ENCODE measurements at places on chromosomes 2 and 18.
A peak's percentile ranks its signal among the peaks of the same experiment; 100 is the strongest.

- no peak for DNase-seq
Observed at GRCh38 chr2:108490506-108491122, 41.6 kb downstream of the GCC2 start.

DNA sequence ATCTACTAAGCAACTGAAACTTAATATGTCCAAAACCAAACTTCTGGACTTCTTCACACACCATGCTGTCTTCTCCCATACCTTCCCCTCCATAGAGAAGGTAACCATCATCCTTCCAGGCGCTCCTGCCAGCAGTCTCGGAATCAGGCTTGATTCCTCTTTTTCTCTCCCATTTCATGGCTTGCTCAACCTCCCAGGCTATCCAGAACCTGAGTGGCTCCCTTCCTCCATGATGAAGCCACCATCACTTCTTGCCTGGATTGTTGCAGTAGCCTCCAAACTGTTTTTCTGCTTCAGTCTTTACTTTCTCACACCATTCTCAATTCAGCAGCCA is 40.1 kb upstream of the NDUFV2 start:
- no peak for DNase-seq

DNA sequence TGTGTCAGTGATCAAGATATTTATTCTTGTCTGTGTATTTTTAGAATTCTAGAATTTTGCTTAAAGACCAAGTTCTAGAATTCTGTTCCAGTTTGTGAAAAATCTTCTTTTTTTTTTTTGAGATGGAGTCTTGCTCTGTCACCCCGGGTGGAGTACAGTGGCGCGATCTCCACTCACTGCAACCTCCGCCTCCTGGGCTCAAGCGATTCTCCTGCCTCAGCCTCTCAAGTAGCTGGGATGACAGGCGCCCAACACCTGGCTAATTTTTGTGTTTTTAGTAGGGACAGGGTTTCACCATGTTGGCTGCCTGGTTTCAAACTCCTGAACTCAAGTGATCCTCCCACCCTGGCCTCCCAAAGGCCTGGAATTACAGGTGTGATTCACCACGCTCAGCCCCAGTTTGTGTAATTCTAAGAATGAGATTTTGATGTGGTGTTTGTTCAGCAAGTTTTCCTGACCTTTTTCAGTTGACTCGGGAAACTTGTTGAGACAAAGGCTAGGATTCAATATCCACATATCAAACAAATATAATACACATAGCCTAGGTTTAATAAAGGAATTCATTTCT is 3.6 kb downstream of the EIF5B start:
- no peak for DNase-seq

- DNase-seq, result peak; percentile 72
Observed at GRCh38 chr18:3447895-3448837, 1.8 kb upstream of the TGIF1 start.

DNA sequence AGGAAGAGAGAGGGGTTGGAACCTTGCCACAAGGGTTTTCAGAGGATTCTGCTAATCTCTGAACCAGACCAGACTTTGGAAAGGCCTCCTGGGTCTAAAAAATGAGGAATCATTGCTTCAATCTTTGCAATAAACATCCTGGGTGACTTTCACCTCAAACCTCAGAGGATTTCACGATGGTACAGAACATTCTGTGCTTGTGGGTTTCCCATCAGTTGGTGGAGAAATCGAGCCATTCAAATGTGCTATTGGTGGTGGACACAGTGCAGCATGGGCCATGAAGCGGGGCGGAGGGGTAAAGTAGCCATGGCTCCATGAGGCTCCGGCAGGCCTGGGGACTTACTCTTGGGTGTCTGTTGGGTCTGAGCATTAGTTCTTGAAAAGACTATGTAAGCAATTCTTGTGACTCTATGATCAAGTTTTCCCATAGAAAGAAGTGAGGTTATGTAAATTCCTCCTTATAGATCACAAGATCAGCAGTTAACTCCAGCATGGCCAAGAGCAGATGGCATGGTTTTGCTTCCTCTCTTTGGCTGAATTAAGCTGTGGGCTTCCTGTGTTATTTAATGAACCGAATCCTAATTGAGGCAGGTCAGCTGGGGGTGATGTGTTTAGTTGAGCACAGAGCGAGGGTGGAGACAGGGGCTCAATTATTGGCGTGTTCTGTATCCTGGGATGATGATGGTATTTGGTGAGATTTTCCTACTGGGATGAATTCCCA is 1.9 kb upstream of the IL1R2 start:
- no peak for DNase-seq

DNA sequence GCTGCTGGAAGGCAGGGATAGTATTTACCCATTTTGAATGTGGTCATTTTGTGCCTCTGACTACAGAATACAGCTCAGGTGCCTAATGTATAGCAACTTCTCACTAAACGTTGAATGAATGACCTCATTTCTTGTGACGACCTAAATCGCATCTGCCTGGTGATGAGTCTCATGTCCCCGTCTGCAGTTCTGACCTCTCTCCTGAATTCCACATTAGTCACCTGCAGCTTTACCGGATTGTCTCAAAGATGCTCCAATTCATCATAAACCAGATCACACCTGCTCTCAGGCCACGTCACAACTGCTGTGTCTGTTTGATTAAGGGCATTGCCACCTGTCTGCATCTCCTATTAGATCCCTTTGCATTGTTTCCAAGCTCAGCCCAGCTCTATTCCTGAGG is 133.6 kb upstream of the MYT1L start:
- DNase-seq, result no peak

DNA sequence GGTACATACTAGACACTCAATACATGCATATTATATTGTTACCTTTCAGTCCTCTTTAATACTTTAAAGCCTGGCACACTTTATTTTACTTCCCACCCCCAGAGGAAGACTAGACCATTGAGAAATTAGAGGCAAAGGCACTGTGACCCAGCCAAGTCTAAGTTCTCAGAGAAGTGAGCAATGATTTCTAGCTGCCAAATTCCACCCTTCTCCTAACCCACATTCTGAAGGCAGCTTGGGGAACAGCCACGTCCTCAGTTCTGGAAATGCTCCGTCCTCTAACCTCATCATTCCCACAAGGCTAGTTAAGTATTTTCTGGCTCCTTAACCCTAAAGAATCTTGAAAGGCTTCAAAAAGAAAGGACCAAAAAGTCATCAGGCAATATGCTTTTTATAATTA is 86.6 kb downstream of the COL5A2 start:
- DNase-seq, result no peak

DNA sequence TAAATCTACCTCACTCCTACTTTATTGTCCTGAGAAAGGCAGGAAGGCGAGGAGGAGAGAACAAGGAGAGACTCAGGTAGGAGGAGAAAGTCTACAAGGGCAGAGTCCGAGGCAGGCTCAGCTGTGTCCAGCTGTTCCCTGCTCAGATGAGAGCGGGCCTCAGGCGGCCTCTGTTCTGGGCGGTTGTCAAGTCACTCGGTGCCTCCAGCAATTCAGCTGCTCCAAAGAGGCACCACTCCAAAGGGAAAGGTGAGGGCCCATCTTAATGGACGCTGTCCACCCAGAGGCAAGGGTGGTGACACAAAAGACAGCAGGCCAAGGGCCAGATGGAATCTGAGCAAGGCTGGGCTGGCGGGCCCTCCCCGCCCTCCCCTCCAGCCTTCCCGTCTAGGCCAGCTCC is 101.4 kb upstream of the EPAS1 start:
- DNase-seq, result no peak

GRCh38 chr2:190343089-190343535 is 277 bp upstream of the INPP1 start:
- no peak for DNase-seq

GRCh38 chr2:157685572-157685971 is 56.9 kb upstream of the ACVR1C start:
- DNase-seq, result no peak

- no peak for DNase-seq
Observed at GRCh38 chr18:45312555-45313126, 302.6 kb upstream of the SLC14A2 start.

DNA sequence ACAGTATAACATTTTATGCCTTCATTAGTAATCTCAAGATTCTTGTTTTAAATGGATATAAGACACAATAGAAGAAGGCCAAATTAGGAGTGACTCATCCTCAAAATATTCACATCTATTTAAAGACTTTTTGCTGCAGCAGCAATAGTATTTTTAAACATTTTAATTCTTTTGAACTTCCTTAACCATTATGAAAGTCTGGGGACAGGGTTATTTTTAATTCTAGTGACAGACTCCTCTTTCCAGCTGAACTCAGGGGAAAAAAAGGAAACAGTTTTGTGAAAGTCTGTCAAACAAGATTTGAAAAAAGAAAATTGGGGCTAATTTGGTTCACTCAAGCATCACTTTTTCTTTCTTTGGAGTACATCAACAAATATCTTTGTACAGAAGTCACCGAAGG is 541.8 kb downstream of the NUP35 start:
- DNase-seq, result no peak

DNA sequence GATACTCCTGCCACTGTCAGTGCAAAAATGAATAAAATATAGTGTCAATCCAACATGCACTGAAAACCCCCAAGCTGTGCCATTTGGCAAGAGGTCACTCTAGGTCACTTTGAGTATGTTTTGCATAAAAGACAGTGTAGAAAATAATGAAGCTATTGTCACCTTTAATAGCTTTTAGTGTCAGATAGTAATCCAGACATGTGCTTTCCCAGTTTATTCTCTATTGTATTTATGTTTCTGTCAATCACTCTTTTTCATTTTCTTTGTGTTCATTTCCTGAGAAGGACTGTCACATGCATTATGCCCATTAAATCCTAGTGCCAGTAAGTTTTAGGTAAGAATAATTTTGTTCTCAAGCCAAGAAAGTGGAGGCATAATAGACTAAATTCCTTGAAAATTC is 1073.9 kb upstream of the CDH2 start:
- DNase-seq, result no peak

DNA sequence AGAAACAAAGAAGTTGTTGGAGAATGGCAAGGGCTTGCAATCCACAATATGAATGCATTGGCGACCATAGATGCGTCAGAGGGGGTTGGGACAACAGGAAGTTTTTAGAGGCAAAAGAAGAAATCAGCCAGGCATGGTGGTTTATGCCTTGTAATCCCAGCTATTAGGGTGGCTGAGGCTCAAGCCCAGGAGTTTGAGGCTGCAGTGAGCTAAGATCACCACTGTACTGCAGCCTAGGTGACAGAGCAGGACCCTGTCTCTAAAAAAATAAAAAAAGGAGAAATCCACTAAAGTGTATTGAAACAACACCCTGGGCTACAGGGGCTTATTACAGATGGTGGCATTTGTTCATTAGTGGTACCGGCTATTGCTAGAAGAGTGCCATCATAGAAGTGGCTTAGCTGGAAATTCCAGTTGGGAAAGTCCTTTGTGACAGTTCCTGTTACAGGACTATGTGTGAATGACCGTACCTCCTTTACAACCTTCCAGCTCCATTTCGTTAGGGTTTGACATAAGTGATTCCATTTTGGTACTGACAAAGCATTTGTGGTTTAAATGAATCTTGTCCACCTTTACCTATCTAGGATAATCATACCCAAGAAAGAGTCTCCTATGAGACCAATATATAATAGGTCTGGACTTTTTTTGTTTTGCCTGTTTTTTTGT is 10.7 kb upstream of the WDSUB1 start:
- no peak for DNase-seq

DNA sequence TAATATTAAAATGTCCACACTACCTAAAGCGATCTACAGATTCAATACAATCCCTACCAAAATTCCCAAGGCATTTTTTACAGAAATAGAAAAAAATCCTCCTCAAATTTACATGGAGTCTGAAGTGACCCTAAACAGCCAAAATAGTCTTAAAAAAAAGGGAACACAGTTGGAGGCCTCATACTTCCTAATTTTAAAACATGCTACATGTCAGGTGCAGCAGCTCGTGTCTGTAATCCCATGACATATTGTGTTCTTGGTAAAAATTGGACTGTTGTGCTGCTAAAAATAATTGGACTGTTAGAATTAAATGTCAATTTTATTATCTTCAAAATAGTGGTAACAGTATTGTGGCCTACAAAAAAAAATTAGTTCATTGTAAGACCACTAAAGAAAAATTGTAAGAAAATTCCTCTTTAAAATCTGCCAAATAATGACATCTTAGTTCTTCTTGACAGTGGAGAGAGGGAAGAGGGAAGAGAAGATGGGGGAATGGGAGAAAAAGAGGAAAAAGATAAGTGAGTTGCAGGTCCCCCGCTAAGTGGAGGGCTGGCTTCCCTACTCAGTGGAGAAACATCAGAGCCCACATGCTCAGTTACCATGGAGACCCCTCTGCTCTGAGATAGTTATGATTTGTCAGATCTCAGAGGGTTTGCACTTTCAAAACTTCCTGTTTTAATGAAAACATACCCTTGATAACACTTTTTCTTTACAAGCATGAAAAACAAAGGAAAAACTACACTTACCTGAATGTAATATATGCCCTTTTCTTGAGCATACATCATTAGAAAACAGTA is 46.5 kb downstream of the UNC50 start:
- no peak for DNase-seq

- DNase-seq, result no peak
Observed at GRCh38 chr2:109497463-109497862, 116.3 kb downstream of the SEPTIN10 start.

DNA sequence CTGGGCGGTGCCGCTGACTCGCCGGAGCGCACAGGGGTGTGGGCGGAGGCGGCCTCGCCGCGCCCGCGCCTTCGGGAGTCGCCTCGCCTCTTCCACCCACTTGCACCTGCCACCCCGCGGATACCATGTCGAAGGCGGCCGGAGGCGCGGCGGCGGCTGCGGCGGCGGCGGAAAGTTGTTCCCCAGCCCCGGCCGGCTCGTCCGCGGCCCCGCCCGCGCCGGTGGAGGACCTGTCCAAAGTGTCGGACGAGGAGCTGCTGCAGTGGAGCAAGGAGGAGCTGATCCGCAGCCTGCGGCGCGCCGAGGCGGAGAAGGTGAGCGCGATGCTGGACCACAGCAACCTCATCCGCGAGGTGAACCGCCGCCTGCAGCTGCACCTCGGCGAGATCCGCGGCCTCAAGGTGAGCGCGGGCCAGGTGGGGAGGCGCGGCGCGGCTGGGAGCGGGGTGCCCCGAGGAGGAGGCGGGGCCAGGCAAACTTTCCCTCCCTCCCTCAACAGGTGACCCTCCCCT is 766 bp downstream of the CCDC85A start:
- DNase-seq, result no peak

- no peak for DNase-seq
Observed at GRCh38 chr2:152406119-152406835, 71.3 kb downstream of the FMNL2 start.

- no peak for DNase-seq
Observed at GRCh38 chr2:191246820-191247380, 1.7 kb downstream of the MYO1B start.

DNA sequence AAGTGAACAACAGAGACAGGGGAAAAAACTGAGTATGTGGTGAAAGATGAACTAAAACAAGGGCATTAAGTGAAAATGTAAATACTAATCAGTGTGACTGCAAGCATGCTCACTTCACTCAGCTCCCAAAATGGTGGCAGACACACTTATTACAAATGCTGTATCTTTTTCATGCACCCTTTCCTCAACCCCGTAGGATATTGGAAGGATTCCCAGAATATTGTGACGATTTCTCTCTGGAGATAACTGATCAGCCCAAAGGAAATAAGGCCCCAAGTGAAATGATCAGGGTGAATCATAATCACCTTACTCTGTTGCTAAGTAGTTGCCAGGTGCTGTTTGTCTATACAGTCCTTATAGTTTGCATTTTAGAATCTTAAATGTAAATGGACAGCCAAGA is 138.9 kb upstream of the IL1R2 start:
- DNase-seq, result no peak

GRCh38 chr18:27645929-27646328 is 460.8 kb upstream of the CHST9 start:
- no peak for DNase-seq

- DNase-seq, result no peak
Observed at GRCh38 chr2:237833546-237833945, 25.9 kb upstream of the RAMP1 start.

GRCh38 chr2:157269922-157270321 is 12.4 kb downstream of the GALNT5 start:
- DNase-seq, result no peak

GRCh38 chr2:19569300-19569791 is 210.9 kb upstream of the OSR1 start:
- no peak for DNase-seq
